ENCODE measurements at places on chromosomes 2 and 18.

GRCh38 chr2:1787755-1788477, 43.6 kb upstream of the PXDN start:
- no peak for DNase-seq

DNA sequence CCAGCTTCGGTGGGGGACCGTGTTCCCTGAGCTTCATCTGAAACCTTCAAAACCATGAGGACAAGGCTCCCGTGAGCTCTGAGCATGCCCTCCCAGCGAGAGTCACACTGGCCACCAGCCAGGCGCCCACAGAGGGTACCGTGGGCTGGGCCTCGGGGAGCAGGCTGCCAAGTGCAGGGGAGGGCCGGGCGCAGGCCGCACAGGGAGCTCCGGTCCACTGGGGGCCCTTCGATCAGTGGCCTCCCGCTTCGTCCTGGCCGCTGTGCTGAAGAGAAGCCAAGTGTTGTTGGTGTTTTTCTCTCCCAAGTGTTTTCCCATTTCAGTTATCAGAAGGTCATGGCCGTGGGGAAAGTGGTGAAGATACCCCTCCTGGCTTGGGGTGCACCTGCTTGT, 144.4 kb downstream of the PTGR3 start:
- DNase-seq, result no peak

DNA sequence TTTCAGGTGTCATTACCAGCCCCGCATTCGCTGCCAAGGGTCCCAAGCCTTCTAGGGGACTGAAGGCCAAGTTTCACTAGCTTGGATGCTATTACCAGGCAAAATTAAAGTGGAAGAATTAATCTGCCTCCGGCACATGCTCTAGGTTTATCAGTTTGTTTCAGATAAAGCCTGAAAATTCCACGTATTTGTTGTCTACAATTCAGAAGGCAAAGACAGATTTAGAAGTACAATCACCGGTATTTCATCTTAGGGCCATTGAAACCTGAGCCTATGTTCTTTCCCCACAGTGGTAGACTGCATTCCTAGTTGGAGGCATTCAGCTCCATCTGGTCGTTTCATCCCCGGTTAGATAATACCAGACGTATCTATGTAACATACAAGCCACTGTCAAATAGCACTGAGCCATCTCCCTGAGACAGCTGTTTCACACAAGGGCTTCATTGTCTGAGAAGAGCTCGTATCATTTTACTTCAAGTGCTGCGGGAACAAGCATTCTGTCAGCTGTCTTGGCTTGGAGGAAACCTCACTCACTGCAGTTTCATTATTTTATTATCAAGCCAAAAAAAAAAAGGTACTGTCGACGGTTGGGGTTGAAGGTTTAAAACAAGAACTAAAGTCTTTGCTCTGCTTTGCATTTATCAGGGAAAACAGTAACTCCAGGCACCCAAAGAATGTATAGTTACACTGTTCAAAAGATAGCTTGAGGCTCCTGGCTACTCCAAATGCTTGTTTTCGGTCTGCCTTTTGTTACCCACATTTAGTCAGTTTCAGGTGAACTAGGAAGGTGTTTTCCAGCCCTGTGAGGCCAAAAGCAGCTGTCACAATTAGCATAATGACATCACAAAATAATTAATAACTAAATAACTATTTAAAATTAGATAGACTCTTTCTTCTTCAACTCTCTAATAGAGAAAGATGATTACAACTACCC, 76.7 kb downstream of the TGIF1 start:
- peak; percentile 57 for DNase-seq

GRCh38 chr2:137964066-137964858, at the start of gene HNMT:
HNMT (plus strand) TSS chr2:137964473; CDS start chr2:137964492, 19 bp downstream.
- peak; percentile 55 for DNase-seq

- DNase-seq, result no peak
Measured at GRCh38 chr18:22267697-22268096, 98.3 kb downstream of the GATA6 start.

- DNase-seq, result peak; percentile 30
Measured at GRCh38 chr2:118643294-118643693, 204.2 kb downstream of the EN1 start.

- DNase-seq, result no peak
Measured at GRCh38 chr2:39160982-39161381, 40.1 kb upstream of the SOS1 start.
